Activated CD4-positive, alpha-beta T cell treated with anti-CD3 and anti-CD28 coated beads, Interleukin-2, amount 10 ng/mL, durations not matched to agents 24 days and 14 days (primary cell): ENCODE measurements at places on chromosomes 2 and 18. TPM values are rescaled to one million over a fixed set of nuclear protein-coding genes. Genes with fewer than 3 reads are reported as not detected.

Gene FAM237A
- not detected in 2 replicates for total RNA-seq

Gene ITPRIPL1
- total RNA-seq, result 51.4 and 53.9 TPM in 2 replicates

DNA sequence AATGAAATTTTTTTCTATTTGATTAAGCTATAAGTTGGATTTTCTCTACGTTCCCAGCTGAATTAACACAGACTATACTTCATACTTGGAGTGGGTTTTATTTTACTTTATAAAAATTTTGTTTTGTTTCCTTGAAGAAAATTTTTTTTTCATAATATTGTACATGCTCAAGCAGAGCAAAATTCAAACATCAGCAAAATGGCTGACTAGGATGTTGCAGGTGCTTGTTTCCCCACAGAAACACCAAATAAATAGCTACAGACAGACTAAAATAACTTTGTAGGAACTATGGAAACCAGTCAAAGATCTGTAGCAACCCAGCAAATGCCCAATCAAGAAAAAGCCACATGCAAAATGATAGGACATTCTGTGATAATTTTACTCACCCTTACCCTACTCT is 82.3 kb downstream of the CCDC138 start:
- H3K27ac ChIP-seq, result no peak overlapping the region
- H3K4me1 ChIP-seq, result peaks cover 5% of the 10 kb centered on the region
- H3K27me3 ChIP-seq, result no peaks in the 10 kb centered on the region
- H3K36me3 ChIP-seq, result peaks cover 43% of the 10 kb centered on the region
- DNase-seq, result no peak

DNA sequence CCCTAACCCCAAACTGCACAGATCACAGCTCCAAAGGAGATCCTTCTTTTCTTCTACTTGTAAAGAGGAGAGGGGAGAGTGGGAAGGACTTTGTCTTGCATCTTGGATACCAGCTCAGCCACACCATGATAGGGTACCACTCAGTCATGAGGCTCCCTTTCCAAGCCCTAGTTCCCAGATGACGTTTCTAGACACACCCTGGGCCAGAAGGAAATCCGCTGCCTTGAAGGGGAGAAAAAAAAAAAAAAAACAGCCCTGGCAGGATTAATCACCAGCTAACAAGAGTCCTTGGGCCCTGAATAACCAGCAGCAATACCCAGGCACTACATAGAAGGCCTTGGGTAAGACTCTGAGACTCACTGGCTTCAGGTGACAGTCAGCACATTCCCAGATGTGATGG is 36.9 kb downstream of the ST8SIA3 start:
- H3K4me3 ChIP-seq, result no peak overlapping the region
- H3K4me1 ChIP-seq, result no peaks in the 10 kb centered on the region
- H3K27me3 ChIP-seq, result peaks cover 2% of the 10 kb centered on the region
- no peaks in the 10 kb centered on the region for H3K36me3 ChIP-seq
- DNase-seq, result no peak
- H3K27ac ChIP-seq, result no peak overlapping the region

DNA sequence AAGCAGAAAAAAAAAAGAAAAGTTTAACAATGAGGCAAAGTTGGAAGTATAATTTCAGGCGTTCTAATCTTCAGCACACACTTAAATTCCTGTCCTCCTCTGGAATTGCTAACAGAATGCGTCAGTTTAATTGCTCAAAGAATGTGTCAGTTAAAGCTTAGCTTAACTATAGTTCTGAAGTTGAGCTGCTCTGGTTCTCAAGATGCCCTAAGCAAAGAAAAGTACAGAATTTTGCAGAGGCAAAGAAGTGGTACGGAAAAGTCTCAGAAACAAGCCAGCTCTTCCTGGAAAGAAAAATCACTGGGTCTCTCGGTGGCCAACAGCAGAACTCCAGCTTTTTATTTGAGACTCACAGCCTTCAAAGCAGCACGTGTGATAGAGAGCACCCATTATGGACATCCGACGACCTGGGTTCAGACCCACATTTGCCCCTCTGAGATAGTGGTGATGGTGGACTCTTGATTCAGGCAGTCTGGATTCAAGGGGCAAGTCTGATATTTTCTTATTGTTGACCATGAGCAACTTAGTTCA is 22.2 kb upstream of the MYO3B start:
- H3K27me3 ChIP-seq, result peaks cover 7% of the 10 kb centered on the region
- no peaks in the 10 kb centered on the region for H3K36me3 ChIP-seq
- DNase-seq, result no peak
- no peak overlapping the region for H3K4me3 ChIP-seq
- no peaks in the 10 kb centered on the region for H3K4me1 ChIP-seq

DNA sequence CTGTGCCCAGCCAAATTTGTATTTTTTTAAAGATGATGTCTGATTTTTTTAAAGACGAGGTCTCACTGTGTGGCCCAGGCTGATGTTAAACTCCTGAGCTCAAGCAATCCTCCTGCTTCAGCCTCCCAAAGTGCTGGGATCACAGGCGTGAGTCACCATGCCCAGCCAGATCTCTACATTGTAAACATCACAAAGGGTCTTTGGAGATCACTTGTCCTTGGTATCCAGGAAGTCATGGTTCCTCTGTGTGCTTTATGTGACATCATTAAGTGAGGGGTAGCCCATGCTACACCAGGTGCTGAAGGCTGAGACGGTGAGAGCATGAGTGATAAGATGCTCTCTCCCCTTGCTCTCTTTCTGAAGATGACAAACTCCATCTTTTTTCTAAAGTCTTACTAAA is 7.0 kb upstream of the NUP35 start:
- no peaks in the 10 kb centered on the region for H3K36me3 ChIP-seq
- H3K4me3 ChIP-seq, result no peak overlapping the region
- H3K27ac ChIP-seq, result no peak overlapping the region
- DNase-seq, result no peak

DNA sequence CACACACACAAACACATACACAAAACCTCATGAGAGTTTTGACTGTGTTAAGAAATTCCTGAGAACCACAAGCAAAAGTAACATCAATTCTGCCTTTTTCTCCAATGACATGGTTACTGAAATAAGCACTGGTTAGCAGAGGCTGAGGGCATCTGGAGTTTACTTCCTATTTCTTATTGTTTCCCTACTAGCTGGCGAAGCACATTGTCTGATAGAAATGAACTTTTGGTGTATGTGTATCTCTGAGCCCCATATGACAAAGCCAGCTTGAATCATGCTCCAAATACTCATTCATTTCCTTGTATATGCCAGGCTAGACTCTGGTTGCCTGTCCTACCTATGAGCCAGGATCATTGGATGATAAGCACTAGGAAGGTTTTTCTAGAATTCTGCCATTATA is 203.1 kb downstream of the NCKAP5 start:
- DNase-seq, result no peak
- H3K4me1 ChIP-seq, result peaks cover 4% of the 10 kb centered on the region
- H3K36me3 ChIP-seq, result no peaks in the 10 kb centered on the region
- no peak overlapping the region for H3K4me3 ChIP-seq

- H3K27ac ChIP-seq, result no peak overlapping the region
- H3K4me1 ChIP-seq, result peaks cover 8% of the 10 kb centered on the region
- peaks cover 3% of the 10 kb centered on the region for H3K27me3 ChIP-seq
- H3K36me3 ChIP-seq, result no peaks in the 10 kb centered on the region
- H3K4me3 ChIP-seq, result no peak overlapping the region
- no peak for DNase-seq
Observed at GRCh38 chr2:144366825-144367429, 153.0 kb downstream of the ZEB2 start.

DNA sequence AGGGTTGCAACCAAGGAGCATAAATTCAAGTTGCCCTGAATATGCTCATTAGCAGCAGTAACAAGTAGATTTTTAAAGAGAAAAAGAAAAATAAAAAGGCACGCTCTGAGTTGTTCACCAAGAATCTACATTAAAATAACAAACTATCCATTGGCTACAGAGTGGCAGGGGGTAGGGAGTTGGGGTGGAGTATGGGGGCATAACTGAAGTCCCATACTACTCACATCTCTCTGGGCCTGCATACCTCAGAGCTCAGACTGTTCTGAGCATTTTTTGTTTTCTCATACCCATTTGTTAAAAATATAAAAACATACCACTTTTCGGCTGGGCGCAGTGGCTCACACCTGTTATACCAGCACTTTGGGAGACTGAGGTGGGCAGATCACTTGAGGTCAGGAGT is 31.4 kb downstream of the ORC4 start:
- peaks cover 1% of the 10 kb centered on the region for H3K36me3 ChIP-seq
- H3K4me3 ChIP-seq, result no peak overlapping the region
- peaks cover 7% of the 10 kb centered on the region for H3K4me1 ChIP-seq
- DNase-seq, result no peak

GRCh38 chr2:36653155-36653554 is 43.4 kb upstream of the VIT start:
- peaks cover 9% of the 10 kb centered on the region for H3K27me3 ChIP-seq
- H3K4me1 ChIP-seq, result peaks cover 4% of the 10 kb centered on the region
- no peak overlapping the region for H3K4me3 ChIP-seq
- no peak overlapping the region for H3K27ac ChIP-seq

DNA sequence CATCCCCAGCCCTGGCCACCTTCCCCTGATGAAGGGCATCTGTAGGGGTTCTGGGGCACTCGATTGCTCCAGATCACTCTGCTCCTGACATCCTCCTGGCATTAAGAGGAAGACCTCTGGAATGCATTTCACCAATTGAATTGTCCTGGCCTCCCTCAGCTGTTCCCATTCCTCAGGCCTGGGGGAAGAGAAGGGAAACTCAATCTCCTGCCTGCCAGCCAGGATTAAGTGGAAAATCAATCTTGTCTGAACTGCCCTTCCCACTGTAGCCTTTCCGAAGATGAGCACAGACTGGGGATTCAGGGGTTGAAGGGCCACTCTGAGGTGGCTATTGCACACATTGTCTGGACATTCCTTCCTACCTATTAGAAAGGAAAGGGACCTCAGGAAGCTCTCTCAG is 99.8 kb downstream of the ALK start:
- peaks cover 2% of the 10 kb centered on the region for H3K27me3 ChIP-seq
- no peak for DNase-seq
- H3K4me3 ChIP-seq, result no peak overlapping the region
- no peaks in the 10 kb centered on the region for H3K4me1 ChIP-seq

GRCh38 chr2:73006969-73007710 is 64.4 kb downstream of the SFXN5 start:
- peaks cover 10% of the 10 kb centered on the region for H3K27me3 ChIP-seq
- no peaks in the 10 kb centered on the region for H3K36me3 ChIP-seq
- no peak for DNase-seq
- H3K4me1 ChIP-seq, result no peaks in the 10 kb centered on the region
- H3K4me3 ChIP-seq, result no peak overlapping the region

DNA sequence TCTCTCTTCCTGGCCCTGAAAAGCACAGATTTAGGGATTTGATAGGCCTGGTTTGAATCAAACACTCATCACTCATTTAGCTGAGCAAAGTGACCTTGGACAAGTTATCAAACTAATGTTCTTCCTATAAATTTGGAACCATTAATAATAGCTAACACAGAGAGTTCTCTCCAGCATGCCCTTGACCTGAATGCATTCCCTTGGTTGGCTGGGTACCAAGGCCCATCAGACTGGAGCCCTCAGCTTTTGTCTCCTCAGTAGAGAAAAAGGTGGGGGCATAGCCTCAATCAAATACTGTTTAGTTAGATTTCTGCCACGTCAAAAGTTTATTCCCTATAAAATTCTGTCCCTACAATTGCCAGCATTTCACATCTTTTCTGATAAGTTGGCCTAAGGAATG is 13.8 kb upstream of the MRPL19 start:
- no peak for DNase-seq
- H3K4me1 ChIP-seq, result no peaks in the 10 kb centered on the region
- peaks cover 26% of the 10 kb centered on the region for H3K27me3 ChIP-seq

- no peaks in the 10 kb centered on the region for H3K27me3 ChIP-seq
- no peak overlapping the region for H3K4me3 ChIP-seq
- peaks cover 58% of the 10 kb centered on the region for H3K36me3 ChIP-seq
- no peak for DNase-seq
- peaks cover 32% of the 10 kb centered on the region for H3K4me1 ChIP-seq
- H3K27ac ChIP-seq, result no peak overlapping the region
Observed at GRCh38 chr18:36124841-36125240, 4.3 kb downstream of the SLC39A6 start.
